ENCODE measurements at places on chromosomes 4 and X. TPM values are rescaled to one million over a fixed set of nuclear protein-coding genes. Genes with fewer than 3 reads are reported as not detected.

The GATA1 gene
- not detected for total RNA-seq

The RADX gene
- total RNA-seq = 0.09 TPM

The ZNF827 gene
- 22.1 TPM for total RNA-seq

The SPIN2A gene
- total RNA-seq = 0.76 TPM

The ARHGEF6 gene
- total RNA-seq = 5.5 TPM

The TMEM150C gene
- 6.6 TPM for total RNA-seq

The DSPP gene
- not detected for total RNA-seq

The ASMTL gene
- 27.1 TPM for total RNA-seq

The SORCS2 gene
- not detected for total RNA-seq

The GPC4 gene
- total RNA-seq = not detected

The SYN1 gene
- not detected for total RNA-seq

The MAGED2 gene
- total RNA-seq = 240 TPM

The SCD5 gene
- total RNA-seq = 35.8 TPM

The SLC10A7 gene
- total RNA-seq = 20.2 TPM

The RAB33A gene
- 0.91 TPM for total RNA-seq

The GLRA2 gene
- total RNA-seq = not detected

The NKX6-1 gene
- total RNA-seq = not detected

The HNRNPDL gene
- total RNA-seq = 292 TPM

The WNK3 gene
- 2.7 TPM for total RNA-seq

The ITIH6 gene
- not detected for total RNA-seq

The GC gene
- not detected for total RNA-seq

The TMEM144 gene
- total RNA-seq = 23.0 TPM

The PNMA6F gene
- total RNA-seq = not detected

The VSIG1 gene
- total RNA-seq = 2.1 TPM

The SLITRK4 gene
- total RNA-seq = 0.77 TPM

The HSFX3 gene
- not detected for total RNA-seq

The MAGEB18 gene
- total RNA-seq = not detected

The LSM6 gene
- 34.7 TPM for total RNA-seq

The MAGEE1 gene
- 0.74 TPM for total RNA-seq

The YY2 gene
- 2.4 TPM for total RNA-seq

The GPR82 gene
- not detected for total RNA-seq
